ENCODE measurements at places on chromosomes 3 and 15. TPM values are rescaled to one million over a fixed set of nuclear protein-coding genes. Genes with fewer than 3 reads are reported as not detected.

The NR1I2 gene
- not detected for total RNA-seq

GRCh38 chr15:74203914-74204431 is 1.4 kb upstream of the STRA6 start:
- no peak for DNase-seq

The FSD2 gene
- total RNA-seq, result not detected

The ASB14 gene
- not detected for total RNA-seq
